ENCODE measurements at places on chromosomes 1 and 21.

DNA sequence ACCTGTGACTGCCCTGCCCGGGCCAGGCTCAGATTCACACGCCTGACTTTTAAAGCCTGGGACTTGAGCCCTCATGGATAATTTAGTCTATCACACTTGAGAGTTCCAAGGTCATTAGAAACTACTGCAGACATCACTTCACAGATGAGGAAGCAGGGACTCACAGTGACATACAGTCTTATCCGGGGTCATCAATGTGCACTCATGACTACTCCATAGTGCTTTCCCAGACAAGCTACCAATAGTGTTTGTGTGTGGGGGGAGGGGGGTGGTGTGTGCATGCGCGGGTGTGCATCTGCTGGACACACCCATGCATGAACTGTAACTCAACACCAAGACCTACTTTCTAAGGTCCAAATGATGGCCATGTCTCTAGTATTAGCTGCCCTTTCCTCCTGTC is 16.1 kb upstream of the SLC5A9 start:
- DNase-seq, result no peak

- no peak for DNase-seq
These were observed 23.1 kb downstream of the MPZL1 start for GRCh38 chr1:167744901-167745300.

DNA sequence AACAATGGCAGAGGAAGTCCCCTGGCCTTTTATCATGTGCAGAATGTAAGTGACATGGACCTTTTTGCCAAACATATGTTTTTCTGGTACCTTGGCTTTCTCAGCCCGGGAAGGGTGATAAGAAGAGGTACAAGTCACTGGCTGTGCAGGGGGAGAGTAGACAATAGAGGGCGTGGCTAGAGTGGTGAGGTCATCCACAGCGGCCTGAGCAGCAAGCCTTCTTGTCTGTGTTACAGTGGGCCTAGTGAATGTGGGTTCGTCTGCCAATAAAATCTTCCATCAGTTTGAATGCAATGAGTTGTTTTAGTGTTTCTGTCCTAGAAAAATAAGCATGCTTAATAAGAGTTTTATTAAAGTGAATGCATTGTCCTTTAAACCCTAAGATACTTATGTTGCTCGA is 59.0 kb upstream of the PGD start:
- no peak for DNase-seq

DNA sequence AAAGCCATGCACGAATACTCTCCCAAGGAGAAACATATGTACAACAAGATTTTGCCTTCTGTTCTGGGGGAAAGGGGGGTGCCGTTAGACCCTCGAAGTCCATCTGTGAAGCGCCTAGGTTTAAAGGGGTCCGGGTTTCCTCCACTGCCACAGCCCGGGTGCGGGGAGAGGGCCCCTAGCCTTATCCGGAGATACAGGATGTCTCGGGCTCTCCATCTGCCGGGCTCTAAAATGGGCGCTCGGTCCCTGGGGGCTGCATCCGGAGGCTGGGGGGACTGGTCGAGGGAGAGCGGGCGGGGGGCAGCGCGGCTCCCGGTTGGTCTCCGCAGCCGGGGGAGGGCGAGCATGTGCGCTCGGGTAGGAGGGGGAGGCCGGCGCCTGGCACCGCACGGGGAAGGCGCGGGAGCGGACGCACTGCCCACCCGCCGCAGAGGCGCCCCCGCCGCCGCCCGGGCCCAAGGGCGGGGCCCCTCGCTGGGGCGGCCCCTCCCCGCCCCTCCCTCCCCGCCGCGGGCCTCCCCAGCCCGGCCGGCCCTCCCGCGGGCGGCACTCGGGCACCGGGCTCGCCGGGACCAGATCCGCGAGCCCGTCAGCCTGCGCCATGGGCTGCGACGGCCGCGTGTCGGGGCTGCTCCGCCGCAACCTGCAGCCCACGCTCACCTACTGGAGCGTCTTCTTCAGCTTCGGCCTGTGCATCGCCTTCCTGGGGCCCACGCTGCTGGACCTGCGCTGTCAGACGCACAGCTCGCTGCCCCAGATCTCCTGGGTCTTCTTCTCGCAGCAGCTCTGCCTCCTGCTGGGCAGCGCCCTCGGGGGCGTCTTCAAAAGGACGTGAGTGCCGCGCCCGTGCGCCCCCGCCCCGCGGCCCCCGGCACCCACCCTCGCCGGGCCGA is 63.1 kb downstream of the ELK4 start:
- no peak for DNase-seq

DNA sequence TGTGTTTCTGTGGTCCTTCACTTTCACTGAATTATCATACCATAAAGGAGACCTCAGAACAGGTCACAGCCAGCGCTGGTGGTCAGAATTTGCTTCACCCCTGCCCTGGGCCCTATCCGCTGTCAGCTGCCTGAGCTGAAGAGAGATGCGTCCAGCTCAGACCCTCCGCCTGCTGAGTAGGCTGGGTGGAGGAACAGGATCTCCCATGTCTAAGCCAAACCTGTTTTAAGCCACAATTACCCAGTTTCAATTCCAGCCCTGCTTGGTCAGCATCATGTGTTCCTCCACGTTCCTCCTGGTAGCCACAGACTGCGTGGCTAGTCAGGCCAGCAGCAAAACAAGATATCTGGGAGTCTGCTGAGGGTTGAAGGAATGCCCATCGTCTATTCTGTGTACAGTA is 13.5 kb upstream of the BGLAP start:
- DNase-seq, result no peak

GRCh38 chr1:119659628-119660027 is 11.6 kb upstream of the ZNF697 start:
- DNase-seq, result no peak

GRCh38 chr1:196381544-196381943 is 226.7 kb downstream of the KCNT2 start:
- DNase-seq, result no peak

DNA sequence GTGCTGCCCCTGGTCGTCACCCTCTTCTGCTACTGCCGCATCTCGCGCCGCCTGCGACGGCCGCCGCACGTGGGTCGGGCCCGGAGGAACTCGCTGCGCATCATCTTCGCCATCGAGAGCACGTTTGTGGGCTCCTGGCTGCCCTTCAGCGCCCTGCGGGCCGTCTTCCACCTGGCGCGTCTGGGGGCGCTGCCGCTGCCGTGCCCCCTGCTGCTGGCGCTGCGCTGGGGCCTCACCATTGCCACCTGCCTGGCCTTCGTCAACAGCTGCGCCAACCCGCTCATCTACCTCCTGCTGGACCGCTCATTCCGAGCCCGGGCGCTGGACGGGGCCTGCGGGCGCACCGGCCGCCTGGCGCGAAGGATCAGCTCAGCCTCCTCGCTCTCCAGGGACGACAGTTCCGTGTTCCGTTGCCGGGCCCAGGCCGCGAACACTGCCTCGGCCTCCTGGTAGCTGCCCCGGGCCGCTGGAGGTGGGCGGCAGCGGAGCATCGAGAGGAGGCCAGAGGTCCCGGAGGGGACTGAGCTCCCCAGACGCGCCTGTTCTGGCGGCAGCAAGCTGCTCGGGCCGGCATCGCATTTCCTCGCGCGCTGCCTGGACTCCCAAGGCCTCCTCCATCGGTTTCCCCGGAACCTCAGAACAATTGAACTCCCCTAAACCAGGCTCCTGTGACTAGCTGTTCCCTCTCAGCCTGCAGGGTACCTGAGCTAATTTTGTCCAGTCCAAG is 1.1 kb downstream of the GPR25 start:
- no peak for DNase-seq

DNA sequence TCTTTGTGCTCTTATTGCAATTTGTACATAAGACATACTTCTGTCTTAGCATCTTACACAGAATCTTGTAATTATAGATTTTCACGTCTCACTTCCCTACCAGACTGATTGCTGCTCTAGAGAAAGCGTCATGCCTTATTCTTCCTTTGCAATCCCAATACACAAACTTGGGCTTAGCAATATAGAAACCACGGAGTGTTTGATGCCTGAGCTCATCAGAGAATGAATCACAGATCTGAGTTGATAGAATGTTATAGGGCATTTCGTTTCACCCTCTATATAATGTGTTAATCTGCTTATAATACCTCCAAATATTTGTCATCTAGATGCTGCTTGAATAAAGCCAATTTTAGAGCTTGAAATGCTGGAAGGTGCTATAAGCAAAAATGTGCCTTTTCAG is 6.6 kb downstream of the FMO1 start:
- DNase-seq, result no peak

- DNase-seq, result no peak
These were observed 116.5 kb upstream of the BARHL2 start for GRCh38 chr1:90833466-90834110.

- no peak for DNase-seq
These were observed 9.0 kb downstream of the COX20 start for GRCh38 chr1:244844155-244845121.

DNA sequence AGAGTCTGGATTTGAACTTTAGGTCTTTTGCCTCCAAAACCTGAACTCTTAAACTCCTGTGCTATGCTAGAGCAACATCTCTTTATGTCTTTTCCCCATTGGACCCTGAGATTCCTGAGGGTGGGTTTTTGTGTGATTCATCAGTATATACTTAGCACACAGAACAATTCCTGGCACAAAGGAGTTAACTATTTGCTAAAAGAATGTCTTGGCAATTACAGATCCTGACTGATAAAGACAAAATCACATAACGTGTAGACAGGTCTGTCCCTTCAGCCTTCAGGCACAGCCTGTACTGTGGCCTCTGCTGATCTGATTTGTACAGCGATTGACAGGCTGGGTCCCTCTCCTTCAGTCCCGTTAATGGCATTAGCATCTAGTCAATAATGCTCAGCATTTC is 162.4 kb upstream of the BEND5 start:
- DNase-seq, result no peak

DNA sequence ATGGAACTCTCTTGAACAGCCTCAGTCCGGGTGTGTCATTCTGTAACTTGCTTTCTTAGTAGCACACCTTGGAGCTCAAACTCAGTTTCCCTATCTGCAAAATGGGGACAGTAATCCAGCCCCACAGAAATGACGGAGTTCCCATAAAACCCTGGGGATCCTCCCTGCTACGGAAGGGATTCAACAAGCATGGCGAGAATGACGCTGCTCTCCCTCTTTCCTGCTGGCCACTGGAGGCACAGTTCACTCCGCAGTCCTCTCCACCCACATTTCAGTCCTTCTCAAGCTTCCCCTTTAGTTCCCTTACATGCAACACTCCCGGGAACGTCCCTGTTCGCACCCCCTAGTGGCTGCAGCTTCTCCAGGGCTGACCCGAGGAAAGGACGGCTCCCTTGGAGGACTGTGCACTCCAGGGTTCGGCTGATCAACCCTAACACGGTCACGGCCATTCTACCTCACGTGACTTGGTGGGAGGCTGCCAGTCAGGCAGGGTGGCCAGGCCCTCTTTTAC is 20.6 kb downstream of the RUNX3 start:
- no peak for DNase-seq

GRCh38 chr1:6106321-6106731 is 60.6 kb downstream of the KCNAB2 start:
- no peak for DNase-seq

- DNase-seq, result no peak
These were observed 16.6 kb downstream of the NPL start for GRCh38 chr1:182806015-182806678.

- no peak for DNase-seq
These were observed 1117.5 kb downstream of the NCAM2 start for GRCh38 chr21:22115746-22116145.

- no peak for DNase-seq
These were observed 370.2 kb downstream of the TBX15 start for GRCh38 chr1:118617916-118618315.

DNA sequence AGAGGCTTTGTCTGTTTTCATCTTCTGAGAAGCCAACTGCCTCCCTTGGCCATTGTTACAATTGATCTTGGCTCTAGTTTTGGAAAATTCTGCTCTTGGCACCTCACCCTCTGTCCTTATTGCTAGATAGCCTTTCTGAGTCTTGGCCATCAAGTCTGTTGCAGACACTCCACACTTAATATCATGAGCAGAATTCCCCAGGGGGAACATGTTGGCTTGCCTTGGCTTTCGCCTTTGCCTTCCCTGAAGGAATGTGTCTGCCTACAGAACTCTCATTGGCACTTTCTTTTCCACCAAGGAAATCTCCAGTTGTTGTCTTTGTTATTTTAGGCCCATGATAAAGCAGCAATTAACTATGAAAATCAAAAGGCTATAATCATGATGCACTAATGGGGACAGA is 42.7 kb upstream of the LDLRAP1 start:
- no peak for DNase-seq

- no peak for DNase-seq
These were observed 122.7 kb downstream of the GABPA start for GRCh38 chr21:25857308-25858074.

DNA sequence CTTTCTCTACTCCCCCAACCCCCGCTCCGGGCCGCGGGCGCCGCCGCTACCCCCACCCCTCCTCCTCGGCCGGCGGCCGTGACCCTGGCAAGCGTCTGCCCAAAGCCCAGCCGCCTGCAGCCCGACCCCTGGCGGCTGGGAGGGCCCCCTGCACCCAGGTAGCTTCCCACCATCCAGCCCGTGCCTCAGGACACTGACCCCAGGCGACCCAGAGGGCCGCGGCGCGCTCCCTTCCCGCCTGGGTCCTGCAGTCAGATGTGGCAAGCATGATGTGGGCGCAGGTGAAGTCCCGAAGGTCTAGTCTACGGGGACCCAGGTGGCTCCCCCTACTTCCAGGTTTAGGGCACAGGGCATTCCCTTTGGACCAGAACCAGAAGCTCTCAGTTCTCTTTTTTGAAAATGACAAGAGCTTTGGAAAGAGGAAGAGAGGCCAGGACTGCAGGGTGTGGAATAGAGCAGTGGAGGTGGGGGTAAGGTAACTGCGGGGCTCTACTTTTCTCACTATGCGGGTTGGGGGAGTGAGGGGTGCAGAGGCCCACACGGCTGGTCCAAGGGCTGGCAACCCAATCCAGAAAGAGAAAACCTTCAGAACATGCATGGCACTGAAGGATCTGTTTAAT is at the start of gene DENND4B:
TSS of gene DENND4B (minus strand) at position 97 of the 620 bp plus-strand sequence. CDS start 2,344 bp downstream, outside the sequence.
- peak; percentile 73 for DNase-seq

- DNase-seq, result no peak
These were observed 18.8 kb upstream of the PKP1 start for GRCh38 chr1:201264554-201264953.

DNA sequence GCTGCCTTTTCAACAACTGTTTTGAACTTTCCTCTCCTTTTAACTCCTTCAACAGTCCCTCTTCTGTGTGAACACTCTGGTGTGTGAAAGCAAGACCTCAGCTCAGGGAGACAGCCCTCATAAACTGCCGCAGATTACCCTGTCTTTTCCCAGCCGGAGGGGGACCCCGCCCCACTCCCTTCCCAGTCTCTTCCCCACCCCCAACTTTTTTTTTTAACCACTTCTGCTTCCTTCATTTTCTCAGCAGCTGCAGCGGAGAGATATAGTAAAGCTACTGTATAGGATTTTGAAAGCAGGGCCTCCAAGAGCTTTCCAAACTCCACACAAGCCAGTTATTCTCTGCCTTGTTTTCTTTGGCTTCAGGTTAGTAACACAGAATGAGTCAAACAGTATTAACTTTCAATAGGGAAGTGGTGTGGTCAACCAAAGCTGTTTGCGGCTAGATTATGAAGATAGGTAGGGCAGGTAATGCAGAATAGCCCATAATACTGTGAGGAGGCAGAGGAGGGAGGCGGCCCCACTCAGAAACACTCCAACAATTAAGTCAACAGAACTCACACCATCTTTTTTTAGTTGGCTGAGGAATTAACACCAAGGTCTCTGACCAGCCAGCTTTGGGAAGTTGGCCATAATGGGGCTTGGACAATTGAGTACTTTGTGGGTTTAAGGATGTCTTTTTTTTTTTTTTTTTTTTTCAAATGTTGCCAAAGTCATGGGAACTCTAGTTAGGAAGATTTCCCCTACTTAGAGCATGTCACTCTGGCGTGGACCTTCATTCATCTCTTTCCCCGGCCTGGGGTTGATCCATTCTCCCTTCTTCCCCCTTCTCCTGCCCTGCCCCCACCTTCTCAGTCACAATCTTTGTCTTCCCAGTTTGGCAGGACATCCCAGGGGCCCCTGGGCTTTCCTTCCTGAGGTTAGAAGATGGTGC is 177.0 kb downstream of the CLIC6 start:
- DNase-seq, result no peak

All from AML-193 (cell line).